ENCODE measurements at places on chromosomes 7 and 10.
A peak's percentile ranks its signal among the peaks of the same experiment; 100 is the strongest.

GRCh38 chr7:17722798-17723197 lies 217.5 kb downstream of the SNX13 start:
- no peaks in the 10 kb centered on the region for H3K27me3 ChIP-seq
- no peak for DNase-seq
- no peak overlapping the region for H3K27ac ChIP-seq
- H3K4me3 ChIP-seq: no peak overlapping the region

GRCh38 chr7:2612445-2613097 lies 19.2 kb upstream of the TTYH3 start:
- peak; percentile 58 for DNase-seq
- H3K36me3 ChIP-seq: no peaks in the 10 kb centered on the region
- H3K4me1 ChIP-seq: peaks cover 55% of the 10 kb centered on the region
- H3K27ac ChIP-seq: no peak overlapping the region
- no peak overlapping the region for H3K4me3 ChIP-seq

DNA sequence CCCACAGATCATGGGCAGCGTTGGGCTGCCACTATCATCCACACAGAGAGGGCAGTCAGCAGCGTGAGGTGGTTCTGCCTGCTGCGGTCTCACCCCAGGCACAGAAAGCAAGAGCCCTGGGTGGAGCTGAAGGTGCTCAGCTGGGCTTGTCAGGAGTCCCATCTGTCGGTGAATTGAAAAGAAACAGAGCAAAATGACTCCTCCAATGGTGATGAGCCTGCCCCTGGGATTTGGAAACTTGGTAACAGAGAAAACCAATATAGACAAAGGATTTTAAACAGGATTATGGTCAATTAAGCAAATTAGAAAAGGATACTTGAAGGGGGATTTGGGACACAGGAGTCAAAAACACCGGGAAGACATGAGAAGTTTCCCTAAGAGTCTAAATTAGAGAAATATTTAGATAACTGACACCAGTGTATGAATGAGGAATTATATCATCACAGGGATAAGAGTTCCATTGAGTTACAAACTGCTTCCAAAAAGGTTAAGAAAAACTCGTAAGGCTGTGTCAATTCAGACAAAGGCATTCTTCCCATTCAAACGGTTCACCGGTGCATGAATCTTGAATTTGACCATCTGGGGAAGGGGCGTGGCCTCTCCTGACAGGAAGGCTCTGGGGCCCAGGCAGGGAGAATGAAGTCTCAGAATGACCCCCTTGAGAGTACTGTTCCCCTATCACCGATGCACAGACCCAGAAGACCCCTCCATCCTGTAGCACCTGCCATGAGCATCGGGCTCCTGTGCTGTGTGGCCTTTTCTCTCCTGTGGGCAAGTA lies 70.0 kb upstream of the PRSS58 start:
- H3K36me3 ChIP-seq: no peaks in the 10 kb centered on the region
- DNase-seq: no peak
- no peaks in the 10 kb centered on the region for H3K4me1 ChIP-seq
- H3K27ac ChIP-seq: no peak overlapping the region

DNA sequence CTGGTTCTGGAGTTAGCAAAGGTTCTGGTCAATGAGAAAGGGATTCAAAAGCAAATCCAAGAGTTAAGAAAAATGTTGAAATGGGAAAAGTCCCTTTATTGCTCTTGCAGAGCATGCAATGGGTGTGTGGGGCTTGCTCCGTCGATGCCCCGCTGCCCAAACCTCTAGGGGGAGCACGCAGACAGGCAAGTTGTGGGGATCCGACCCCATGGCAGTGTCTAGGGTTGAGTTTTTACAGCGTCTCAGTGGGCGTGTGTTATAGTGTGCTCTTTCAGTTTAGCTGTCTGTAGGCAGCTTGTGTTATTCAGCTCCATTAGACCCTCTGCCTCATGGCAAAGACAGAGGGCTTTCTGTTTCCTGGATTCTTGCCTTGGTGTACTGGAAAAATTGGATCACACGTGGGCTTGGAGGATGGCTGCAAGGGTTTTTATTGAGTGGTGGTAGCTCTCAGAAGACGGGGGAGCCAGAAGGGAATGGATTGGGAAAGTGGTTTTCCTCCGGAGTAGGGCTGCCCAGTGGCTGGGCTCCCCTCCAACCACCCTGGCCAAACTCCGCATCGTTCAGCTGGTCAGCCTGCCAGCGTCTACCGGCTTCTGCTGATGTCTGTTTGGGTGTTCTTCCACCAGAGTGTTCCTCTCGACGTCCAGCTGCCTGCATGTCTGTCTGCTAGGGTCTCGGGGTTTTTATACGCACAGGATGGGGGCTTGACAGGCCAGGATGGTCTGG lies 102.3 kb upstream of the PLXDC2 start:
- H3K27me3 ChIP-seq: no peaks in the 10 kb centered on the region
- peak; percentile 24 for DNase-seq
- no peak overlapping the region for H3K4me3 ChIP-seq
- no peaks in the 10 kb centered on the region for H3K36me3 ChIP-seq

GRCh38 chr10:6537770-6538169 lies 42.3 kb downstream of the PRKCQ start:
- H3K27ac ChIP-seq: no peak overlapping the region
- H3K4me3 ChIP-seq: no peak overlapping the region
- no peak for DNase-seq
- H3K4me1 ChIP-seq: no peaks in the 10 kb centered on the region

GRCh38 chr10:66555061-66555460 lies 370.8 kb upstream of the LRRTM3 start:
- H3K27me3 ChIP-seq: no peaks in the 10 kb centered on the region
- DNase-seq: no peak
- H3K36me3 ChIP-seq: no peaks in the 10 kb centered on the region
- no peak overlapping the region for H3K27ac ChIP-seq
- H3K4me3 ChIP-seq: no peak overlapping the region

DNA sequence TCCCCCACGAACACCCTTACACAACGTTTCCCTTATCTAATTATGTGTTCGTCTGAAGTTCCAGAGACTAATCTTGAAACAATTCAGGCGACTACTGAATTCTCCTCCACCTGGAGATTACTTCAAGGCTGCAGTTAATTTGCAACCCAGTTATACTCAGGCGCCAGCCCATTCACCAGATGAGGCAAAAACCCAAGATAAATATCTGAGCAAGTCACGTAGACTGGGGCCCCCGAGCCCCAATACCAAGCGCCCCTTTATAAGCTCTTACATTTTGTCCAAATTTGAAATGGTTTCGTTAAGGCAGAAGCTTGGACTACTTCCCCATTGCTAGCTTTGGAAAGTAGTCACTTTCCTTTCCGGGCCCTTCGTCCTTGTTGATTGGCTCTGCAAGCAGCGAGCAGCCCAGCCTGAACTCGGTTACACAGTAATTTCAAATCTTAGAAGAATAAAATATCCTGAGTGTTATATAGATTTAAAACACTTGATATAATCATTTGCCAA lies 1.2 kb downstream of the TPK1 start:
- H3K36me3 ChIP-seq: no peaks in the 10 kb centered on the region
- DNase-seq: peak; percentile 47
- peak overlapping the region; percentile 78 for H3K4me3 ChIP-seq

DNA sequence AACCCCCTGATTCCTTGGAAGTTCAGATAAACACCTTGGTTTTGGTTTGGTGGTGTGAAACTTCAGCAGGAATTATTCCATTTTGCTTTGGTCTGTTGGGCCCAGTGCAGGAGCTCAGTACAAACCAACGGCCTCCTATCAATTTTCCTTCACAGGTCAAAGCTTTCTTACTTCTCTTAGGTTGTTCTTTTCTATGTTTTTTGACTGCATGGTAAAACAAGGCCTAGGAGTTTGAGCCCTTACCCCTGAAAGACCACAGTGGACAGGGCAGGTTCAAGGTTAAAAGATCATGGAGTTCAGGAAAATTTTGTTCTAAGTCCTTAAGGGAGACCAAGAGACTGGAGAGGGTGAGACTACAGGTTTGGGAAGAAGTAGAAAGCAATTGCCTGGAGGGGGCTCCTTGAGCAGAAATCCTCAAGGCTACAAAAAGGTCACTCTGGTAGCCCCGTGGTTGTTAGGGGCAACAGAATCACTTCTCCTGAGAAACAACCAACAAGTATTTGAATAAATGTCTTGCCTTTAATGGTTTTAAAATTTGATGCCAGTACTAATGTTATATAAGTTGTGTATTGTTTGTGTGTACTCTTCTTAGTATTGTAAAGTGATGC lies 40.9 kb upstream of the FHIP2A start:
- H3K4me3 ChIP-seq: no peak overlapping the region
- DNase-seq: no peak
- H3K27me3 ChIP-seq: no peaks in the 10 kb centered on the region
- no peak overlapping the region for H3K27ac ChIP-seq
